ENCODE measurements at places on chromosomes 1 and 21. TPM values are rescaled to one million over a fixed set of nuclear protein-coding genes. Genes with fewer than 3 reads are reported as not detected.

The TRIM67 gene
- 0.05 TPM for total RNA-seq

DNA sequence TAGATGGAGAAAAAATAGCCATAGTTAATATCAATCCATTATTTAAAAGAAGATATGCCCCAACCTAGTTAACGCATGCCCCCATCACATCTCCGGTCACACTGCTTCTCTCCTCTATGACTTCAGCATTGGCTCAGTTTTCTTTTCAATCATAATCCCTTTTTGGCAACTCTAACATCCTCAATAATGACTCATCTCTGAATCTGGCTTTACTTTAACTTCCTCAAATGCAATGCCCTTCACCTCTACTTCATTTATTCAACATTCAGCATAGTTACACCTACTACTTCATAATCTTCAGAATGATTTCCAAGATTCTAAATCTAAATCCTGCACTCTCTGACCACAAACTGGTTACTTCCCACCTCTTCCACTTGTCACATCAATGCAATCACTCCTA, 417.3 kb downstream of the USH2A start:
- DNase-seq = no peak

GRCh38 chr1:7940745-7941436, at the start of gene TNFRSF9:
TSS of gene TNFRSF9 (minus strand) at chr1:7940839. CDS start at chr1:7939994, 845 bp downstream.
- no peak for DNase-seq

DNA sequence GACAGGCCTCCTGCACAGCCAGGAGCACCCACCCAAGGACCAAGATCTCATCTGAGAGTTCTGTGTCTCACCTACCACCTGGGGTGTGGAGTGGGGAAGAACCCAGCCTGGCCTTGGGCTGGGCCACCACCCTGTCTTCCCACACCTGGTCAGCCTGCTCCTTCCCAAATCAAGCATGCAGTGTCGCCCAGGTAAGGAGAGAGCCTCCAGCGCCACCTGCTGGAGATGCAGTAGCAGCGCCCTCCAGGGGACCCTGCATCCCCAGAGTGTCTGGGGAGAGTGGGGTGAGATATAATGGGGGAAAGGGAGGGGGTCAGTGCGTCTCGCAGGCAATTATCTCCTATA, 32.3 kb downstream of the KIAA2013 start:
- peak; percentile 63 for DNase-seq

The CYP4A11 gene
- total RNA-seq = not detected

The MNDA gene
- total RNA-seq = 21.6 TPM

DNA sequence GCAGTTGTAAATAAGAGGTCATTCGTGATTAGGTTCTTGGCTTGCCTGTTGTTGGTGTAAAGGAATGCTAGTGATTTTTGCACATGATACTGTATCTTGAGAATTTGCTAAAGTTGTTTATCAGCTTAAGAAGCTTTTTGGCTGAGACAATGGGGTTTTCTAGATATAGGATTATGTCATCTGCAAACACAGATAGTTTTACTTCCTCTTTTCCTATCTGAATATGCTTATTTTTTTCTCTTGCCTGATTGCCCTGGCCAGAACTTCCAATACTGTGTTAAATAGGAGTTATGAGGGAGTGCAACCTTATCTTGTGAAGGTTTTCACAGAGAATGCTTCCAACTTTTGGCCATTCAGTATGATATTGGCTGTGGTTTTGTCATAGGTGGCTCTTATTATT, 576.1 kb upstream of the RGS18 start:
- no peak for DNase-seq

- DNase-seq = no peak
Observed at GRCh38 chr1:1075148-1075935, 1.2 kb upstream of the RNF223 start.
